ENCODE measurements at places on chromosomes 13 and 19. TPM values are rescaled to one million over a fixed set of nuclear protein-coding genes. Genes with fewer than 3 reads are reported as not detected.

DNA sequence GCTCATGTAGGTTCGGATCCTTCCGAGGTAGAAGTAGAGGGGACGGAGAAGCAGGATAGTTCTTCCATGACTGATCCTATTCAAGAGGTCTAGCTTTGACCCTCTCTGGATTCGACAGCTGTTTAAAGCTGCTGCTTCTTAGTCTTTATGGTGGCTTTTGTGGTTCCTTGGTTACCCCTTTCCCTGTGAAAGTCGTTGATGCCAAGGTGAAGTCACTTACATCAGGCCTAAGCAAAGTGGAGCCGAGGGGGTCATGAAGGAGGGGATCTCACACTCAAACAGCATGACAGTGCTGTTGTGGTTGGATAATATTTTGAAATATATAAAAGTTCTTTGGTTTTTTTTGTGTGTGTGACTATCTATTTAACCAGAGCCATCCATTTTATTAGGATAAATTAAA lies 8.1 kb downstream of the CCDC70 start:
- no peaks in the 10 kb centered on the region for H3K36me3 ChIP-seq
- no peak overlapping the region for H3K4me3 ChIP-seq
- no peaks in the 10 kb centered on the region for H3K4me1 ChIP-seq
- no peak for DNase-seq

Gene TTC9B
- 0.30 TPM for polyA plus RNA-seq

- no peak for DNase-seq
- no peaks in the 10 kb centered on the region for H3K27me3 ChIP-seq
- no peak overlapping the region for H3K4me3 ChIP-seq
These were observed 4.0 kb upstream of the FTL start for GRCh38 chr19:48961051-48961649.

DNA sequence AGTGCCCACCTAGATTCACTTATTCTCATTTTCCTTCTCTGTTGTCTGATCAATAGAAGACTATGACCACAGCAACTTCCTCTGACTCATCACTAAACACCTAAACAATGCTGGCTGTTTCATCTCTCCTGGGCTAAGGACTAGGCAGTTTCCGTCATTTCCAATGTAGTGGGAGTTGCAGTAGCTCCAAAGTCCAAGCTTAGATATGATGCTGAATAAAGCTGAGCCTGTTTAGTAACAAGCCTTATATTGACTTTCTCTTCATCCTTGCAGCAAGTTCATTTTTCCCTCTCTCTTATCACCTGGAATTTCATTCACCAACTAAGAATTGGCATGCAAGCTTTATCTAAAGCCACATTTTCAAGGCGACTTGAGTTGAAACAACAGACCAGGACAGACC lies 53.5 kb upstream of the PCDH9 start:
- H3K27me3 ChIP-seq = no peaks in the 10 kb centered on the region
- no peak overlapping the region for H3K4me3 ChIP-seq
- H3K4me1 ChIP-seq = no peaks in the 10 kb centered on the region
- DNase-seq = no peak
- no peak overlapping the region for H3K27ac ChIP-seq

Gene CDX2
- polyA plus RNA-seq = not detected

Gene KLK3
- polyA plus RNA-seq = 1.3 TPM

DNA sequence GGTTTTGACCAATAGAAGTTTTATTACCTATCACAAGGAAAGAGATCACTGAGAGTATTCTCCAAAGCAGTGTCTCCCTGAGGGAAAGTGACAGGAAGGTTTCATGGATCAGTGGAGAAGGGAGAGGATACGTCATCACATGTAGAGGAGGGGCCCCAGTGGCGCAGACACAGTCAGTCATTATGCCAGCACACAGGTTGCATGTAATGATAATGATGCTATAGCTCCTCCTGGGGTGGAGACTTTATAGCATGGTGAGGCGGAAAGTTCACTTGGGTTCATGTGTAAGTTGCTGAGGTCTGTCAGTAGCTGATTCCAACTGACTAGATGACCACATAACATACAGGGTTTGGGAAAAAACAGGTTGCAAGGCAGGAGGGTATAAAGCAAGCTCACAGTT lies 88.8 kb downstream of the FNDC3A start:
- no peaks in the 10 kb centered on the region for H3K4me1 ChIP-seq
- H3K27ac ChIP-seq = no peak overlapping the region
- no peak for DNase-seq
- no peak overlapping the region for H3K4me3 ChIP-seq

Gene FAM216B
- polyA plus RNA-seq = 1.3 TPM

GRCh38 chr13:46404733-46405100 lies 17.7 kb upstream of the RUBCNL start:
- DNase-seq = no peak
- H3K36me3 ChIP-seq = no peaks in the 10 kb centered on the region
- H3K27me3 ChIP-seq = no peaks in the 10 kb centered on the region

DNA sequence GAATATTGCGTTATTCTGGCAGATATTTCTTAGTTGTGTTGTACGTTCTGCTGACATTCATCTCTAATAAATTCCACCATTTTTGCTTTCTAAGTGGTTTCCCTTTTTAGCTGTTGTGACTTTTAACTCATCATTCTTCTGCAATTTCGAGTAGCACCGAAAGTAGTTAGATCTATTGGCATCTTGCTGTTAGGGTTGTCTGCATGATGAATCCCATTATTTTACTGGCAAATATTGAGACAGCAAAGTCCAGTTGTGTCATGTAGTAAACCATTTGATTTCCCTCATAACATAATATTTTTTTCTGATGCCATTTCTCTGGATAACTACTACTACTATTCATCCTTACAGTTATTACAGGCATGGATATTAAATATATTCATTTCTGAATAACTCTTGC lies 143.9 kb downstream of the SLITRK1 start:
- H3K4me3 ChIP-seq = no peak overlapping the region
- H3K27me3 ChIP-seq = no peaks in the 10 kb centered on the region
- no peaks in the 10 kb centered on the region for H3K4me1 ChIP-seq
- DNase-seq = no peak
- H3K27ac ChIP-seq = no peak overlapping the region
- no peaks in the 10 kb centered on the region for H3K36me3 ChIP-seq

DNA sequence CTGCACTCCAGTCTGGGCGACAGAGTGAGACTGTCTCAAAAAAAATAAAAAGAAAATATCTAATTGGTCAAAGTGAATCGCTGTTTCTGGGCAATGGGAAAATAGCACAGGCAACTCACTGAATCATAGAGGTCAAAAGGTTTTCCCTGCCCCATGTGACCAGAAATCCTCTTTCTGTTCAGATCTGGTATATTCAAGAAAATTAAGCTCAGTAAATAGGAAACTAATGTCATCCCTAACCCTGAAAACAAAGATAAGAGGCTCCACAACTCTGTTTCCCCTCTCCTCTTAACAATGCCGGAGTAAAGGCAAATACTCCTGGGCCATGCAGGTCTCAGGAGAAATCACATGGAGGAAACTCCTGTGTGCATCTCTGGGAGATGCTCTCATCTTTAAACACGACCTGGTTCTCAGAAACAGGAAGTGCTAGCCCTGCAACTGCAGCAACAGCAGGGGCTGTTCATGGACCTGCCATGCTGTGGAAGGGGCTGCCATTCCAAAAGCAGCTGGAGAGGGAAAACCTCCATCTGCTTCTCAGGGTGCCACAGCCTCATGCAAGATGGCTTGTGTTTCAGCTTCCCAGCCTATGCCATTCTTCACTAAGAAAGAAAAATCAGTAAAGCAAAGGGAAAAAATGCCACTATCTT lies 47.5 kb upstream of the SLC7A9 start:
- H3K4me1 ChIP-seq = no peaks in the 10 kb centered on the region
- no peaks in the 10 kb centered on the region for H3K36me3 ChIP-seq
- no peak for DNase-seq
- H3K27me3 ChIP-seq = no peaks in the 10 kb centered on the region
- H3K4me3 ChIP-seq = no peak overlapping the region
- no peak overlapping the region for H3K27ac ChIP-seq

DNA sequence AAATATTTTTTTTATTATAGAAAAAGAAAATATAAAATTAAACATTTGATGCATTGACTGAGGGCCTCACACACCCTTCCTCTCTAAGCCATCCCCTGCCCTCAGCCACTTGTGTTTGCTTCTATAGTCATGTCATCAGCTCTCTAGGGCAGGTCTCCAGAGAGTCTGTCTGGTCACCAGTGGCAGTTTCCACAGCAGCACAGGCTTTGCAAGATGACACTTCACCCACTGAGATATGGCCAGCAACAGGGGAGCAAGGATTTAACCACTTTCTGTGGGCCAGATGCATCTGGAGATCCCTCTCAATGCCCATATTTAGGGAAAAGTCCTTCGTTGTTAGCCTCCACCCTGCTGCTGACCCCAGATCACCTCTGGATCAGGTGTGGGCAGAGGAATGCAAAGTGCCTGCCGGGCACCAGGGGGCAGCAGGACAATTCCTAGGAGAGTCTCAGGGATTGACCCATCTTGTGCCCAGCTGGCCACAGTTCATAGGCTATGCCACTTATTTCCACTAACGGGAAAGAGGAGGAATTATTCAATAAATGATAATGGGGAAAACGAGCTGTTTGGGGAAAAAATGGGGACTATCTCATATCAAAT lies 4.8 kb downstream of the ABCC4 start:
- H3K4me3 ChIP-seq = no peak overlapping the region
- peak; percentile 71 for DNase-seq
- H3K27ac ChIP-seq = no peak overlapping the region
- no peaks in the 10 kb centered on the region for H3K4me1 ChIP-seq

Gene RGCC
- 64.2 TPM for polyA plus RNA-seq

Gene PIN1
- polyA plus RNA-seq = 209 TPM

Gene WTIP
- 22.8 TPM for polyA plus RNA-seq

DNA sequence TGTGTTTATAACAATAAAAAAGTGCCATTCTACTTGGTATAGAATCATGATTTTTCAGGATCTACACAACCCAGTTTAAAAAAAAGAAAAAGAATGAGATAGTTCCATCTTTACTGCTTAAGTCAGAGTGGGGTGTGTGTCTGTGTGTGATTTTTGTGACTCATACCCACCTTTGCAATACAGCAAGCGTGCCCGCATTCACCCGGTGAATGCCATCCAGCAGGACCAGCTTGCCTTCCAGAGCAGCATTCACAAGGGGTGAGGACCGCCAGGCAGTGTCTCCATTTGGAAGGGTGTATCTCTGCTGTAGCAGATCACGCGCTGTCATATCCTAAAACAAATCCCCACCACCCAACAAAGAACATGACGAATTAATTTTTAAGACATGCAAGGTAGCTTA lies 127.7 kb downstream of the VWA8 start:
- H3K36me3 ChIP-seq = no peaks in the 10 kb centered on the region
- H3K4me3 ChIP-seq = no peak overlapping the region
- no peaks in the 10 kb centered on the region for H3K27me3 ChIP-seq
- no peak overlapping the region for H3K27ac ChIP-seq

DNA sequence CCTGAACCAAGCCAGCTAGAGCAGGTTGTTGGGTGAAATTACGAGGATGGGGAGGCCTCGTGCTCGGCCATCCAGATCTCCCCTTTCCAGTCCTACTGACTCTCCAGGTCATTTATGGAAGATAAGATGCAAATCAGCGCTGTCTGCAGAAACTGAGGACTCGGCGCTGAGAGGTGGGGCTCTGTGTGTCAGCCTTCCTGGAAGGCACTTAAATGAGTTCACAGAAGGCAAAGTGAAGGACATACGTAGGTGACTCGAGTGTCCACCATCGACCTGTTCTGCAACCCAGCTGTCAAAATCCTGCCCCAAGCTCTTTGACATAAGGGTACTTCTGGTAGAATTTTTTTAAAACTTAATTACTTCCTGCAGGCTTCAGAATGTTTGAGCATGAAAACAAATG lies 86.4 kb downstream of the RAB20 start:
- no peak overlapping the region for H3K4me3 ChIP-seq
- H3K27ac ChIP-seq = no peak overlapping the region
- DNase-seq = no peak
- H3K36me3 ChIP-seq = no peaks in the 10 kb centered on the region
- peaks cover 10% of the 10 kb centered on the region for H3K4me1 ChIP-seq

GRCh38 chr19:31470229-31470939 lies 121.1 kb upstream of the TSHZ3 start:
- no peaks in the 10 kb centered on the region for H3K4me1 ChIP-seq
- H3K27ac ChIP-seq = no peak overlapping the region
- no peaks in the 10 kb centered on the region for H3K27me3 ChIP-seq
- no peaks in the 10 kb centered on the region for H3K36me3 ChIP-seq

- H3K4me1 ChIP-seq = no peaks in the 10 kb centered on the region
- DNase-seq = no peak
- no peak overlapping the region for H3K4me3 ChIP-seq
- no peaks in the 10 kb centered on the region for H3K27me3 ChIP-seq
These were observed 14.4 kb upstream of the MYDGF start for GRCh38 chr19:4684312-4685095.

- no peak overlapping the region for H3K27ac ChIP-seq
- peak; percentile 73 for DNase-seq
- H3K4me1 ChIP-seq = no peaks in the 10 kb centered on the region
- H3K27me3 ChIP-seq = no peaks in the 10 kb centered on the region
- no peaks in the 10 kb centered on the region for H3K36me3 ChIP-seq
These were observed 13.3 kb downstream of the PALM3 start for GRCh38 chr19:14048443-14049153.

Gene VSTM1
- polyA plus RNA-seq = 1.4 TPM

Gene ZNF541
- polyA plus RNA-seq = 42.0 TPM

DNA sequence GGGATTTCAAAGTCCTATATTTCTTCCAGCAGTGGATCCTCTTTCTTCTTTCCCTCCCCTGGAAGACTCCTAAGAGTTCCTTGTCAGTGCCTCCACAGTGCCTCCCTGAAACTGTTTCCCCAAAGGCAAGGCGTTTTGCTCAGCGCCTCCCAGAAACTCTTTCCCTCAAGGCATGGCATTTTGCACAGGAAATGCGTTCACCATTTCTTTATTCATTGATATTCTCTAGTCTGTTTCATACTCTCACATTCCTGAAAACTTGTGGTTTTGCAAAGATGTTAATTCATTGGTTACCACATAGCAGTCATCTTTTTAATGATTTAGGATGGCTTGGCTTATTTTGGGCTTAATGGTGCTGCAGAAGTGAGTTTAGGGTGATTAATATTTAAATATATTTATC lies 177.3 kb upstream of the SLC10A2 start:
- no peak overlapping the region for H3K4me3 ChIP-seq
- H3K36me3 ChIP-seq = no peaks in the 10 kb centered on the region
- no peaks in the 10 kb centered on the region for H3K4me1 ChIP-seq
- no peak for DNase-seq

Gene GJB2
- 2.5 TPM for polyA plus RNA-seq

Gene COX6B2
- polyA plus RNA-seq = 171 TPM

DNA sequence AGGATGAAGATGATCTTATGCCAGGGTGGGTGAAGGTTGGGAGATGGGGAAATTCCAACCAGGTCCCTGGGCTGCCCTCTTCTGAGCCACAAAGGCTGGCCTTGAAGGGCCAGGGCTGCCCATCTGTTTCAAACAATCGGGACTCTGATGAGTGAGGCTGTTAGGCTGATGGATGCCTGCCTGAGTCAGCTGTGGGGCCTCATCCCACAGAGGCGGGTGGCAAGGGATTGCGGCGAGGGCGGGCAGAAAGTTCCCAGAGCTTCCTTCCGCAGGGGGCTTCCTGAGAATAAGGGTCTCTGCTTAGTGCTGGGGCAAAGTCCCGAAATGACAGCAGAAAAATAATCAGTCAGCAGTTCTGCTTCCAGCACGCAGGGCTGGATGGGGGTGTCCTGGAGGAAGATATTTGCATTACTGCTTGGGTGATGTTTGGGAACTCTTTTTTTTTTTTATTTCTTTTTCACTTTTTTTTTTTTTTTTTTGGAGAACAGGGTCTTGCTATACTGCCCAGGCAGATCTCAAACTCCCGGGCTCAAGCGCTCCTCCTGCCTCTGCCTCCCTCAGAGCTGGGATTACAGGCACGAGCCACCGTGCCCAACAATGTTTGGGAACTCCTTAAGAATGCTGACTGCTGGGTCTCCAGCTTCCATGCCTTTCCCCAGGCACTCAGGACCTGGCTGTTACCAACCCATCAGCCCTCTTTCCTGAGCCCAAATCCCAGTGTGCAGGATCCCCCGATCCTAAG lies 14.1 kb downstream of the SH3GL1 start:
- H3K36me3 ChIP-seq = no peaks in the 10 kb centered on the region
- H3K4me3 ChIP-seq = no peak overlapping the region
- H3K27ac ChIP-seq = no peak overlapping the region
- no peak for DNase-seq
